ENCODE measurements at places on chromosomes 16 and 17.

- no peak for DNase-seq
Observed at GRCh38 chr17:64152428-64153125, 22.6 kb upstream of the ERN1 start.

GRCh38 chr17:72811976-72812687 lies 280.4 kb downstream of the SLC39A11 start:
- no peak for DNase-seq

DNA sequence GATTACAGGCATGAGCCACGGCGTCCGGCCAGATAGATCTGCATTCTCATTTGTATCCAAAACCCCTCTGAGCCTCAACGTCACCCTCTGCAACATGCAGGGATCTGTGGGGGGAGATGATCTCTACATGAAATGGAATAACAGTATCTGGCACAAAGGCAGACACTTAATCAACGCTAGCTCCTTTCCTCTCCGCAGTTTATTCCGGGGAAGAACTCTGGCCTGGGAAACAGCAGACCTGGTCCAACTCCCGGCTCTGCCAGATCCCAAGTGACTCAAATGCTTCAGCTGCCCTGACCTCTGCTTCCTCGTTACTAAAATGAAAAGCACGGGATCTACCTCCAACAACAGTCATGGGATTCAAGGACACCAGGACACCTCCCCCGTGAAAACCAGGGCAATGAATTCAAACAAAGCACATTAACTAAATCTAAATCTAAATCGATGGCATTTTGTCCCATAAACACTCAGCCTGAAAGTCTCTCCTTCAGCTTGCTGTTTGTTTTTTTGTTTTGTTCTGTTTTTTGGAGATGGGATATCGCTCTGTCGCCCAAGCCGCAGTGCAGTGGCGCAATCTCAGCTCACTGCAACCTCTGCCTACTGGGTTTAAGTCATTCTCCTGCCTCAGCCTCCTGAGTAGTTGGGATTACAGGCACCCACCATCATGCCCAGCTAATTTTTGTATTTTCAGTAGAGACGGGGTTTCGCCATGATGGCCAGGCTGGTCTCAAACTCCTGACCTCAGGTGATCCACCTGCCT lies 78.2 kb downstream of the NXN start:
- DNase-seq: no peak

- no peak for DNase-seq
Observed at GRCh38 chr16:87053016-87053982, 263.9 kb downstream of the C16orf95 start.

DNA sequence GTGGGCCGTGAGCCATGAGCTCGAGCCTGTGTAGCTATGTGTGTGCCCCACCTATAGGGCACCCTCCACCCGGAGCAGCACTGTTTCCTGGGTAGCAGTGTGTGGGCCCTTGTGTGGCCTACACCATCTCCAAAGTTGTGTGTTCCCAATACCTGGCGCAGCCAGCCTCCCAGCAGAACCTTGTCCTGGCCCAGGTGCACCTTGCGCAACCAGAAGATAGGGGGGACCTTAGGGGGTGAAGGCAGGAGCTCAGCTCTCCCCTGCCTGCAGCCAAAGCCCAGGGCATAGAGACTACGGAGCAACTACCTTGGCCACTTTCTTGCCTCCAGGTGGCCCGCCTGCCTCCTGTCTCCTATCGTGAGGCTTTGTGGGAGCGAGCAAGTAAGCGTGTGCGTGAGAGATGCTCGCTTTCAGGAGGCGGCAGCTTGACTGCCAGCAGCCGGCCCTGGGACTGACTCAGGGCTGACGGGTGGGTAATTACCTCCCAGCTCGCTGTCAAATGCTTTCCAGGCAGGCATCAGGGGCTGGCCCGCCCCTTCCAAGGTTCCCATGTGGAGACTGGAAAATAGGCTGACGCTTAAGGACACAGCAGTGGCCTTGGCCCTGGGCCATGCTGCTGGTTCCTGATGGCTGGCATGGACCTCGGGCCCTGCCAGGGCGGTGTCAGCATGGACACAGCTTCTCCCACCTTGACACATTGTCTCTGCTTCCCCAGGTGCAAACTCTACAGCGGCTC lies 19.0 kb downstream of the TRAF7 start:
- DNase-seq: no peak

DNA sequence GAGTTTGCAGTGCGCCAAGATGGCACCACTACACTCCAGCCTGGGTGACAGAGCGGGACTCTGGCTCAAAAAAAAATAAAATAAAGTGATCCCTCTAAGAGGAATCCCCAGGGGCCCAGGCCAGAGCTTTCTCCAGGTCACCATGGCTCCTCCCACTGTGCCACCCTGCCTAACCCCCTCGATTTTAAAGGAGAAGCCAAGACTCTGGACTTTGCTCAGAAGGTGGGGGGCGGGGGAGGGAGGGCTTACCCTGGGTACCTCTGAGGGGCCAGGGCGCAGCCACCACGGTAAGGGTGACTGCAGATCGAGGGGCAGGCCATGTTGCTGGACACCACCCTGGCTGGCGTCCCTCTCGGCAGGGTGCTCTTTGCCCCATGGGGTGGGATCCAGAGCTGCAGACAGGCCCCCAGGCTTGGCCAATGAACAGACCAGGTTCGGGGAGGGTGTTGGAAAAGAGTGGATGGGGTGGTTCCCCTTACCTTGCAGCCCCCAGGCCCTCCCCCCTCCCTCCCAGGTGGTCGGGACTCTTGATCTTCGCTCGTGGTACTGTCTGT lies 455 bp upstream of the GRB7 start:
- DNase-seq: no peak

DNA sequence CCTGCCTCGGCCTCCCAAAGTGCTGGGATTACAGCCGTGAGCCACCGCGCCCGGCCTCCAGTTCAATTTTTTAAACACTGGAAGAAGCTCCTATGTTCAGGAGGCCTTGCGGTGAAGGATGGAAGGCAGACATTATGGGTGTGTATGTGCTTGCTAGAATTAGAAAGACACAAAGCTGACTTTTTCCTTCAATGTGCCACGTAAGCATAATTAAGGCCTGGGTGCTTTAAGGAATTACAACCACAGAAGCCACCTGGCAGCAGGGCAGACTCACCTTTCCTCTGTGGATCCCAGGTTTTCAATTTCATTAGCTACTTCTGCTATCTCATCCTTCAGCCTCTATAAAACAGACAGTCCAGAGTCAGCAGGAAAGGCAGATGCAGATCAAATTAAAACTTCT lies 74.2 kb downstream of the CYTH1 start:
- no peak for DNase-seq

Measured in esophagus squamous epithelium (tissue), 5 donors.